ENCODE measurements at places on chromosomes 1 and 21.

DNA sequence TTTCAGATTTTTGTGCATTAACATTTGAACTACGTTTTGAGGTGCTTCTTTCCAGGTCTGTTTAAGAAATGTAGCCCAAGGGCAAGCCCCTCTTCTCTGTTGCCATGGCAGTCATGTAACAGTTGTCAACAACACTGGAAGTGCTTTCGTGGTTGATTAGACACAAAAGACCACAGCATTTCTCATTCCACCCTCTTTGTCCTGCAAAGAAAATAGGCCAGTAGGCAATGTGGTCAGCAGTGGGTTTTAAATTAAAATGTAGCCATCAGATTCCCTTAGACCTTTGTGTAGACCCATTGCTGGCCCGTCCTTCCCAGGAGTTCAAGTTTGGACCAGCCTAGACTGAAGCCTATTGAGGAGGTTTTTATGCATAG, 35.4 kb downstream of the VANGL1 start:
- DNase-seq, result no peak

DNA sequence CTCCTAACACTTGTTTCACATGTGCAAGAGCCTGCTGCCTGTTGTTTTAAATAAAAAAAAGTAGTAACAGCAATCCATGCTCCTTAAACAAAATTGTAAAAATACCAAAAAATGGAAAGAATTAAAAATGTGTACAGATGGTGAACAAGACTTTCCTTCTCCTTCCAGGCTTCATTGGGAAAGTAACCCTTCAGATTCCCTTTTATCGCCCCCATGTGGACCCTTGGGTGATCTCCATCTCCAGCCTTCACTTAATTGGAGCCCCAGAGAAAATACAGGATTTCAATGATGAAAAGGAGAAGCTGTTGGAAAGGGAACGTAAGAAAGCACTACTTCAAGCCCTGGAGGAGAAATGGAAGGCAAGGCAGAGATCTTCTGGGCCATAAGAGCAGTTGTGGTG, 14.2 kb downstream of the VPS13D start:
- DNase-seq, result no peak

DNA sequence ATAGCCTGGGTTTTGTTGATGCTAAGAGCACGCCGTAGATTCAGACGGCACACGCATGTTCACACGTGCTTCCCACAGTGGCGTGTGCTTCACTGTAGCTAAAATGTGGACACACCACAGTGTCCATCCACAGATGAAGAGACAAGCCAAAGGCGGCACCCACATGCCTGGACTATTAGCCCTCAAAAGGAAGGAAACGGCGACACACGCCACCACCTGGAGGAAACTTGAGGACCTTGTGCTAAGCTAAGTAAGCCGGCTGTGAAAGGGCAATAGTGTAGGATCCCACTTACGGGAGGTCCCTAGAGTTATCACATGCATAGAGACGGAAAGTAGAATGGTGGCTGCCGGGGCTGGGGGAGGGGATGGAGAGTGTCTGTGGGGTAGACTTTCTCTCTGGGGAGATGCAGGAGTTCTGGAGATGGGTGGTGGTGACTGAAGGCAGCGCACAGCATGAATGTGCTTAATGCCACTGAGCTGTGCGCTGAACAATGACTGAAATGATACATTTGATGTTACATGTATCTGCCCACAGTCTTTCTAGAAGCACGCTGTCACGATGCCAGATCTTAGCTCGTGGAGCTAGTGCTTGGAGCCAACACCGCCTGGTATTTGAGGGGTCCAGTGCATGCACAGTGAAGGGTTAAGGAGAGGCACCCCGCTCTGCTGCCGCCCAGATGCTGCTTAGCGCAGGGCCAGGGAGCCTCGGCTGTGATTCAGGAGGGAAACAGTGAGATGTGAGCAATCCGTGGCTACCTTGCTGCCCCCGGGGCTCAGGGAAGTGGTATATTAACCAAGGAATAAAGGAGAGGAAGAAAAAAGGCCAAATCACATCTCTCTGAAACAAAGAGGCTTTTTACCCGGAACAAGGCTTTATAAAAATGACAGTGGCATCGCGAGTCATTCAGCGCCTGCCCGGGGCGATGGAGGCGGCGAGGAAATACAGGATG, 103.7 kb downstream of the PRDM16 start:
- DNase-seq, result no peak

GRCh38 chr1:115238336-115239147, 99.5 kb downstream of the NGF start:
- no peak for DNase-seq

GRCh38 chr1:170521818-170522217, 10.1 kb upstream of the GORAB start:
- DNase-seq, result no peak

GRCh38 chr1:180233191-180234011, 3.3 kb downstream of the LHX4 start:
- DNase-seq, result no peak

DNA sequence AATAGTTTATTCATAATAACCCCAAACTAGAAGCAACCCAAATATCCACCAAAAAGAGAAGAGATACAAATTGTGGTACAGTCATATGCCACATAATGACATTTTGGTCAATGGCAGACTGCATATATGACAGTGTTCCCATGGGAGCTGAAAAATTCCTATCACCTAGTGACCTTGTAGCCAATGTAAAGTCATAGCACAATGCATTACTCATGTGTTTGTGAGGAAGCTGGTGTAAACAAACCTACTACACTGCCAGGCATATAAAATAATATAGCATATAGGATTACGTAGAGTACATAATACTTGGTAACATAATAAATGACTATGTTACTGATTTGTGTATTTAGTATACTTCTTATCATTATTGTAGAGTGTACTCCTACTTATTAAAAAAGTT, 29.5 kb upstream of the SLFNL1 start:
- no peak for DNase-seq

DNA sequence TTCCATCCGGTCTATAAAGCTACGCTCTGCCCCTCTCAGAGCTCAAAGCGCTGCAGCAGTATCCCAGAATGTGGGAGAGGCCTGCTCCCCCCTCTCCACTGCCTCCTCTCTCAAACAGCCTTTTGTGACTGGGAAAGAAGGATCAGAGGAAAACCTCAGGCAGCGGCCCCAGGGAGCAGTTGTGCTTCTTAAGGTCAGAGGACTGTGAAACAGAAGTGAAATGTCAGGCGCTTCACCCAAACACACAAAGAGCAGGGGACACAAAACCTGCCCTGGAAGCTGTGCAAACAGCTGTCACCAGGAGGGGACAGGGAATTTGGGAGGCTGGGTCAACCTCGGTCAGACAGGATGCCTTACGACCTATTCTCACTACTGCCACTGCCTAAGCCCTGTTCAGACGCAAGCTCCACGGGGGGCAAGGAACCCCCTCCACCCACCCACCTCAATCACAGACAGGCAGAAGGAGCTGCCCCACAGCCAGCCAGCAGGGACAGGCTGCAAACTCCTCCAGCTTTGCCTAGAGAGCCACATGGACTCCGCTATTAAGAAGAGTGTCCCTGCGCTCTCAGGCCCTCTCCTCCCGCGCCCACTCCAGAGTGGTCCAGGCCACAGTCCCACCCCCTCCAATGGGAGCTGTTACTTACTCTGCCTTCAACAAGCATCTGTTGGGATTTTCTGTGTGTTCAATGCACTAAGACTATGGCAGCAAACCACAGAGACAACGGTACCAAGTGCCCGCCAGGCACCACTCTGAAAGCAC, 14.6 kb downstream of the SSBP3 start:
- DNase-seq, result no peak

DNA sequence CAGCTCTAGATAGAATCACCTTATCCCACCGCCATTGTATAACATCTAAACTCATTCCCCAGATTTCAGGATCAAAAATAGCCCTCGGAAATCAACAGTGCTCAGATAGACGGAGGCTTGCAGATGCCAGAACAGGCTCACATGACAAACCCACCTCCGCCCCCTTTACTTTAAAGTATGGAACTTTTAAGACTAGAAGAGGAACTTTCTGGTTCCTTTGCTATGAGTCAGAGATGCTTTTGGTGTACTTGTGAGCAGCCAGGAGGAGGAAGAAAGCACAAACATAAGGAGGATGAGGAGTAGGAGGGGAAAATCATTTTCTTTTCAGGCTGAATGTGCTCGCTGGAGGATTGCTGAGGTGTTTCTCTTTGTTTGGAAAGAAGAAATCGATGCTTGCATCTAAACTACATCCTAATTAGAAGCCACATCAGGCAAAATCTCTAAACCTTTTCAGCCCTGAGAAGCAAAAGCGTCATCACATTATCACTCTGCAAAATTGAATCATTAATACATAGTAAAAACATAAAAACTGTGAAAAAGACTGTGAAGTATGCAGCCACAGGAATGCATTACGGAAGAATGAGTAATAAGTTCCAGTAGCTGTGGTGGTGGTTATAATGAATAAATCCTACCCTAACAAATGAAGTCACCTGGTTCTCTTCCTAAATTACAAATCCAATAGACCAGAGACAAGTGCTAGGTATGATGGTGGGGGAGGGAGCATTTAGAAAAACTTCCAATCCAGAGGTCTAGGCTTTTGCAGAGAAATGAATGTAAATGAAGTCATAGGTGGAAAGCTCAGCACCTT, 251.3 kb downstream of the KCNH1 start:
- no peak for DNase-seq

DNA sequence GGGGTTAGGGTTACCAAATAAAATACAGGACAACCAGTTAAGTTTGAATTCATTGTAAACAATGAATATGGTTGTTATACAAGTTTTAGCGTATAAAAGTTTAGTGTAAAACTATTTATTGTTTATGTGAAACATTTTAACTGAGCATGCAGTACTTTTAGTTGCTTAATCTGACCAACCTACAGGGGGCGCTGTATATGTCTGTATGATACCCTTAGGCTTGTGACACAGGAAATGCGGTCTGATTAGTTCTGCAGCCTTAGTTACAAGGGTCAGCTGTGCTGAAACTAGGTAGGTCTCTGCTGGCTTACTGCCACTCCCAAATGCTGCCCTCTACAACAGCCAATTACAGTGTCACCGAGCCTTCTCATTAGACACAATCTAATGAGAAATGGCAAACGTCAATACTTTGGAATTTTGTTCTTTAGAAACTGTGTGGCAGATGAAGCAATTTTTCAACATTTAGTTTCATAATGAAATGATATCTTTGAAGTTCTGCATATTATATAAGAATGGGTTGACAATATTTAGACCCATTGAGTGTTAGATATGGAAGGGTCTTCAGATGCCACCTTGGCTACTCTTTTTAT, 56.2 kb downstream of the NTNG1 start:
- no peak for DNase-seq

Data from amygdala (tissue), 56 donors.